Panc1 (cell line): ENCODE measurements at places on chromosomes 1 and 21.

- no peak for DNase-seq
- H3K4me1 ChIP-seq, result no peaks in the 10 kb centered on the region
- no peaks in the 10 kb centered on the region for H3K36me3 ChIP-seq
- no peaks in the 10 kb centered on the region; the same call in 1 of the 2 replicates for H3K27me3 ChIP-seq
These were observed 53.6 kb downstream of the KIF21B start for GRCh38 chr1:200969726-200970561.

DNA sequence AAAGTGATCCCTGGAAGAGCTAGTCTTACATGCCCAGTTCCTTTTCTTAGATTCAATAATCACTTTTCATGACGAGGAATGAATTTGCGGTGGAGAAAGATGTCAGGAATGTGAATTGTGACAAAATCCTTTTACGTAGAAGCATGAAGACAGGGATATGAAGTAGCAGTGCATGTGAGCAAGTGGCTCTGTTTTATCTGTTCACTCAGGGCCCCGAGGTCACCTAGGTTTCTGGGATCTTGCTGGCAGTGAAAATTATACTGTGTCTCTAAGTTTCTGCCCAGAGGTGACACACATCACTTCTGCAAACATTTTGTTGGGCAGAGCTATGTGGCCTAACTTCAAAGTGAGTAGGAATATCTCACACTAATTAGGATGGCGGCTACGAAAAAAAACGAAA is 79.3 kb downstream of the USP25 start:
- no peaks in the 10 kb centered on the region for H3K27me3 ChIP-seq
- H3K36me3 ChIP-seq, result no peaks in the 10 kb centered on the region

- H3K36me3 ChIP-seq, result no peaks in the 10 kb centered on the region
- H3K27ac ChIP-seq, result peak overlapping the region; percentile 60
- no peak overlapping the region for H3K4me3 ChIP-seq
- H3K27me3 ChIP-seq, result no peaks in the 10 kb centered on the region
- no peak for DNase-seq
These were observed 126.9 kb downstream of the RNF220 start for GRCh38 chr1:44531785-44532566.

- no peak overlapping the region for H3K4me3 ChIP-seq
- DNase-seq, result no peak
- H3K4me1 ChIP-seq, result no peaks in the 10 kb centered on the region; the same call in 1 of the 2 replicates
- no peak overlapping the region for H3K27ac ChIP-seq
- no peaks in the 10 kb centered on the region; the same call in 1 of the 2 replicates for H3K36me3 ChIP-seq
These were observed 4.5 kb downstream of the CNKSR1 start for GRCh38 chr1:26181586-26182382.

- H3K4me1 ChIP-seq, result peaks cover 79% of the 10 kb centered on the region
- H3K4me3 ChIP-seq, result no peak overlapping the region
- no peak for DNase-seq
- no peaks in the 10 kb centered on the region for H3K36me3 ChIP-seq
- no peaks in the 10 kb centered on the region for H3K27me3 ChIP-seq
These were observed 63.4 kb upstream of the NEK2 start for GRCh38 chr1:211738691-211739301.

DNA sequence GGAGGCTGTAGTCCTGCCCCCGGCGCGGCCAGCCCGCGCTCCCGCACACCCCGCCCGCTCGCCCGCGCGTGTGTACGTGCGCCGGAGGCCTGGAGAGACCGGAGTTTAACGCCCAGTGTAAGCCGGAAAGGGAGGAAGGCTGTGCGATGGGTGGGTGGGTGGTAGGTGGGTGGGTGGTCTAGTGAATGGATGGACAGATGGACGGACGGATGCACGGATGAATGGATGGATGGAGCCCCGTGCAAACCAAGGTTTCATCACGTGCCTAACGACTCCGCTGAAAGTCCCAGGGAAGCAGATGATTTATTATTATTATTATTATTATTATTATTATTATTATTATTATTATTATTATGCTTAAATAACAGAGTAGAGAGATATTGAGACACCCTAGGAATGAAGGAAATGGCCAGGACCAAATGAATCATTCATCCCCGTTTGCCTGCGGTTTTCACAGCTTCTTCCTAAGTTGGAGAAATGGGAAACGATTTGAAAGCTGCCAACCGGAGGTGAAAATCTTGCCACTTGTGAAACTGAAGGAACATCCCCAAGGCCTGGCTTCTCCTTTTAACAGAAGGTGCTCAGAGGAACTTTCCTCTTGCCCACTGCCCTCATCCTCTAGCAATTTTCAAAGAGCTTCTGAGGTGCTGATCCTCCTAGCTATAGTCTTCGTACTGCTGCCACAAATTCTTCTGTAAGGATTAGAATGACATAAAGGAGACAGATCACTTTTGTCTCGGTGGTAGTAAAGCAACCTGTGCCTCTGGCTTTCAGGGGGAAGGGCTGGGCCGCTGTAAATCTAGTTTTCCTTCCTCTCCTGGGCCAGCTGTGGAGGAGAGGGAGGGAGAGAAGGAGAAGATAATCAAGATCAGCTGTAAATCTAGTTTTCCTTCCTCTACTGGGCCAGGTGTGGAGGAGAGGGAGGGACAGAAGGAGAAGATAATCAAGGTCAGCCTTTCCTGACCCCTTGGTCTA is 648 bp upstream of the RGS7 start:
- H3K27me3 ChIP-seq, result peaks cover 17% of the 10 kb centered on the region
- H3K4me3 ChIP-seq, result peak overlapping the region; percentile 45
- no peak for DNase-seq
- no peaks in the 10 kb centered on the region for H3K4me1 ChIP-seq
- no peak overlapping the region for H3K27ac ChIP-seq
- no peaks in the 10 kb centered on the region for H3K36me3 ChIP-seq

- H3K27ac ChIP-seq, result no peak overlapping the region
- H3K4me1 ChIP-seq, result no peaks in the 10 kb centered on the region
- no peaks in the 10 kb centered on the region for H3K36me3 ChIP-seq
These were observed 8.1 kb downstream of the SPRR2A start for GRCh38 chr1:153049211-153049610.

DNA sequence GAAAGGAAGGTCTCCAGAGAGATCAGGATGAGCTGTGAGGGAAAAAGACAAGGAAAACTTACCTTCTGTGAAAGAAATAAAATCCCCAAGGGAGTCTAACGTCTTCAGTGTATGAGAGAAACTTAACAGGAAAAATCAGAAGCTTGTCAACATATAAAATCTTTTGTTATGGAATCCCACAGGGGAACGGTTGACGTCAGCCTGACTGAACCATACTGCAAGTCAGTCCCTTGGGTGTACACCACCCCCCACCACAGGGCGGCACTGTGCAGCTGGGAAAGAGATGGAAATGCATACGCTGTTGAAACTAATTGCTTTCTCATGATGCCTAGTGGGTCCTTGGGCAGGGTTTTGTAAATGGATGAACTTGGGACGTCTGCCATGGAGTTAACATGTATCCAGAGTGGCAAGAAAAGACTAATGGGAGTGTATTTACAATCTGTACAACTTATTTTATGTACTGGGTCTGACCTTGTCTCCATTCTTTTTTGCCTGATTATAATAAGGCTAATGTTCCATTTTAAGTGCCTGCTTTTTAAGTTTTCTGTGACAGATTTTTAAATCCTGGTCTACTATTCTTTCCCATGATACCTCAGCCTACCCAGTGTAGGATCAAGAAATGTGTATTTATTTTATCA is 22.7 kb downstream of the UTP25 start:
- no peaks in the 10 kb centered on the region for H3K27me3 ChIP-seq
- no peak for DNase-seq
- no peak overlapping the region for H3K27ac ChIP-seq
- peaks cover 33% of the 10 kb centered on the region for H3K36me3 ChIP-seq
- no peaks in the 10 kb centered on the region for H3K4me1 ChIP-seq
- H3K4me3 ChIP-seq, result no peak overlapping the region

GRCh38 chr1:183218971-183219615 is 33.0 kb downstream of the LAMC2 start:
- no peak overlapping the region for H3K27ac ChIP-seq
- H3K4me3 ChIP-seq, result no peak overlapping the region
